ENCODE measurements at places on chromosomes 7 and 10.

DNA sequence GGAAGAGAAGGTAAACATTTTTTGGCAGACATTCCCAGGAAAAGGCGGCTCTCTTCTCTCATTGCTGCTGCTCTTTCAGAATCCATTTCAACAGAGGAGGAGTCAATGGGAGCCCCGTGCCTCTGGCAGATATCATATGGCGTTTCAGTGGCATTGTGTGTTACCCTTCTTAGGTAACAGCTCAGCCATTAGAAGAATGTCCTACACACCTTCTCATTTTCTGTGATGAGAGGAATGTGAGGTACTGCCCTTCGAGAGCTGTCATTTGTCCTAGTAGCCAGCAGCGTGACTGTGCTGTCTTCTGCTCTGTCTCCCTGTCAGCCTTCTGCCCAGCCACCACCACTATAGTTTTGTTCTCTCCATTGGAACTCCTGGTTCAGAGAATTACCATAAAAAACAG lies 102.4 kb downstream of the EGFR start:
- no peak for DNase-seq

DNA sequence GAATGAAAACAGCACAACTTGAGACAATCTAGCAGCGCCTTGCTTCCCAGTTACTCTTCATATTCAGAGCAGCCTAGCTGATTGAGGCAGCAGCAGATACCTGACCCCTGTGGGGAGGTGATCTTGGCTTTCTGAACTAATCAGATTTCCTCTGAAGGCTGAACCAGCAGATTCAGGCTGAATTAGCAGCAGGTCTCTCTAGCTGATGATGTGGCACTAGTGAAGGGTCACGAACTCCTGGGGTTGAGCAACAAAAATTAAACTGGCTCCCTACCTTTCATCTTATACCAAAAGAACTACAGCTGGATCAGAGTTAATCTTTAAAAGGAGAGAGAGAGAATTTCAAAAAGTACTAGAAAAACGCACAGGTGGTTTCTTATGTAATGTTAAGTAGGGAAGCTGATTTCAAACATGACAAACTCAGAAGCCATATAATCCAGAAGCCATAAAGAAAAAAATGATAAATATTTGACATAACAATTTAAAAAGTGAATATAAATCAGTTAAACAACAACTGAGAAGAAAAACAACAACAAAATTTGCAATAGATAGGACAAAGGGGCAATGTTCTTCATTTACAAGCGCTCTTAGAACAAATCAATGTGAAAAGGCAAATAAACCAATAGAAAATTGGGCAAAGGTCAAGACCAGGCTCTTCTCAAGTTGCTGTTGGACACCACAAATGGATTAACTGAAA lies 13.5 kb downstream of the SLC25A13 start:
- no peak for DNase-seq

DNA sequence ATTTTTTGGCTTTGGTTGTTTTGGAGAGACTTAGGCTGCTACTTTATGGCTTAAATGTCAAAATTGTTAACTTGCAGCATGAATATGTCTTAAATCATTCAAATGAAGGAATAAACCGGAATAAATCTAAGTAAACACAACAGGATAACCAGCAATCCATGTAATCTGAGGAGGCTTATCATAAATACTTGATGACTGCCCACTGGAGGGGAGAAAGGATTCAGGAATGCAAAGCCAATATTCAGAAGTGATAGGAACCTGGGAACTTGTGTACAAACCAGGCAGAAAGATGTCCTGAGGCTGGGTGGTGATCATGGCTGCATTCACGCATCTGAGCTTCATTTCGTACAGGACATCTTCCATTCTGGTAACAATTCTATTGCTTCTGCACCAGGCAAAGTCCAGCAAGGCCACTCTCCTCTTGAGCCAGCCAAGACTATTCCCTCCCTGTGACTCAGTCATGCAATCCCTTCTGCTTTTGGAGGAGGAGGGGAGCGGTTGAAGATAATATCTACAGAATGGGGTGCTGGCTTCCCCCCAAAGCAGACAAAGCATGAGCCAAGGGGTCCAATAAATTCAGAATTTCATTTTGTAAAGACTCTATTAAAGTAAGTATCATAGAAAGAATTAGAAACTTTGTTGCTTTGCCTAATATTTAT lies 374.5 kb downstream of the PHTF2 start:
- no peak for DNase-seq

DNA sequence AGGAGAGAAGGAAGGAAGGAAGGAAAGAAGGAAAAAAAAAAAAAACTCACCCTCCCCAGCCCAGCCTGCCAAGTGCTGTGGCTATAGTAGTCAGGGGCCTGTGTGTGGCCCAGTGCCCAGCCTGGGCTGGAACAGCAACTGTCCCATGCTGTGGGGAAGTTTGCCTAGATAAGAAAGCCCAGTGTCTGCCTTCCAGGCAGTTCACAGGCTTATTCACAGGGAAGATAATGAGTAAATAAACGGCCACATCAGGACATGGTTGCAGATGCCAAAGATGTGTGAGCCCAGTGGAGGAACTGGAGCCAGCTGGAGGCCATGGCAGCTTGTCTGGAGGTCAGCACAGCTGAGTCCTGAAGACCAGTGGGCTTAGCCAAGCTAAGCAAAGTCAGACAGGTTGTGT lies 132.4 kb upstream of the FOXK1 start:
- DNase-seq, result no peak

DNA sequence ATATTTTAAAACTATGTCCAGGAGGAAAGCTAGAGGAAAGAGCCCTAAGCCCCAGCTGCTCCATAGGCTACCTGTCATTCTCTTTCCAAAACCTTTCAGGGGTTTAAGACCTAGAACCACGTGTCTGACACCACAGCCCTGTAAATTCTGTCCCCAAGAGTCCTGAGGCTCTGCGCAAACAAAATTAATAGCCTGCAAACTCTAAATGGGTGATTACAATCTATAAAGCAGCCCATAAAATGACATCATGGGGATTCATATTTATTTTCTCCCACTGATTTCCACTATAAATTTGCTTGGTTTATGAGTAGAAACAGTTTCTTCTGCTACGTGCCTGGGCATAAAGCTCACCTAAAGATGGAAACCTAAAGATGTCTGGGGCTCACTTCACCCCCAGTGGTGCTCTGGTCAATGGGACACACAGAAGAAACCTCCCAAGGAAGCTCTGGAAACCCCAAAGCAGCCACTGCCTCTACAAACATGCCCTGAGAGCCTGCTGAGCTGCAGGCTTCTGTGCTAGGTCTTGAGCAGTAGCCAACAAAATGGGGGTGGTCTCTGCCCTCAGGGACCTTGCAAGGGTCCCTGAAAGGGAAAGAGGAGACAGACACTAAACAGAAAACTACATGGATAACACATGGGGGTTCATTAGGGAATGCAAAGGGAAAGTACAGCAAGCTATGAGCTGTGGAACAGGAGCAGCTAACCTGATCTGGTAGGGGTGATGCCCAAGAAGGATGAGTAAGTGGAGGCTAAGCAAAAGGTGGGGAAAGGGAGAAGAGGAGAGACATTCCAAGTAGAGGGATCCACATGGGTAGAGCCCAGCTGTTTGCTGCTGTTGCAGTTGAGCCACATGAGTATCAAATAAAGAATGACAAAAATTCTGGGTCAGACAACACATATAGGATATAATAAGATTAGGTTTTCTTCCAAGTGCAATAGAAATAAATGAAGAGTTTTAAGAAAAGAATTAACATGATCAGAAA lies 331.7 kb downstream of the KCNMA1 start:
- no peak for DNase-seq

GRCh38 chr10:43708262-43708661 lies 59.6 kb upstream of the ZNF32 start:
- no peak for DNase-seq

- DNase-seq, result no peak
These were observed 401.2 kb upstream of the NRG3 start for GRCh38 chr10:81473755-81474154.

- DNase-seq, result no peak
These were observed 210.9 kb downstream of the GRM8 start for GRCh38 chr7:127041689-127042452.

- no peak for DNase-seq
These were observed 195.4 kb downstream of the MACC1 start for GRCh38 chr7:20021831-20022230.

DNA sequence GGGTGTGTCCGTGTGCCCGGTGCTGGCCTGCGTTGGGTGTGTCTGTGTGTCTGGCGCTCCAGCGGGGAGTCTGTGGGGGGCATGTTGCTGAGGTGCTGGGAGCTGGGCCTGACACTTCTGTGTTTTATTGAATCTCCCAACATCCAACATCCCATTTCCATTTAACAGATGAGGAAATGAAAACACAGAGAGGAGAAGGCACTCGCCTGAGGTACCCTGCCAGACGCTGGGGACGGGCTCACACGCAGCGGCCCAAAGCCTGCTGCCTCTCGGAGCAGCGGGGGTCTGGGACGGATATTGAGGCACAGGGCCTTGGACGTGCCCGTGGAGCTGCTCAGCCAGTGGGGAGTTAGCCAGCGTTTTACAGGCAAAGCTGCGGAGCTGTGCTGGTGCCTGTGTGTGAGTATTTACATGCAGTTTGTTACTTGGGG lies 133.9 kb downstream of the DNAJB6 start:
- no peak for DNase-seq

DNA sequence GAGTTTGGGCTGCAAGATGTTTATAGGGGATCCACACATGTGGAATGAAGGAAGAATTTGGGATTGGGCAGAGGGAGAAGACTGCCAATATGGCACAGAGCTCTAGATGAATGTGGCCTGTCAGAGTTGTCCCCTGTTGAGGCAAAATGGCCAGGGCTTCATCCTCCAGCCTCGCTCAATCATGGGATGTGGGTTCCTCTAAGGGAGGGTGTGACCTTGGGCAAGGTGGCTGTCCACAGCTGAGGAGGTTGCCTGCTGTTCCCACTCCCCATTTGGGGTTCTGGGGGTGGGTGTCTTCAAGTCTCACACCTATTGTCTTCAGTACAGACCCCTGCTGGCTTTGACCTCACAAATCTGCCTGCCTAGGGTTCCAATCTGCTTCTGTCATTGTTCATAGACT lies 121.6 kb upstream of the FAM204A start:
- no peak for DNase-seq

DNA sequence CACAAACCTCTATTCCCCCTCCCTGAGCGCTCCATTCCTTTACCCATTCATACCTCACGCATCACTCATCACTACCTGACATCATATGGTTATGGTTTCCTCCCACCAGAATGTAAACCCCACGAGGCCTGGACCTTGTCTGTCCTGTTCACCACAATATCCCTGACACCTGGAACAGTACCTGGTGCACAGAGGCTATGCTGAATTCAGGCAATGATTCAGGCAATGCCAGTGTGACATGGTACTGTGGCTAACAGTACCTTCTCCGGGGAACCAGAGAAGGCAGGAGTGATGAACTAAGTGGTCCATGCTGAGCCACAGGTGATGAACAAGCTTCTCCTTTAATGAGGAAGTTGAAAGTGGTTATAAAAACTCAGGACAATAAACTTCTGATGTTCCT lies 202.5 kb upstream of the PLXNA4 start:
- DNase-seq, result no peak

DNA sequence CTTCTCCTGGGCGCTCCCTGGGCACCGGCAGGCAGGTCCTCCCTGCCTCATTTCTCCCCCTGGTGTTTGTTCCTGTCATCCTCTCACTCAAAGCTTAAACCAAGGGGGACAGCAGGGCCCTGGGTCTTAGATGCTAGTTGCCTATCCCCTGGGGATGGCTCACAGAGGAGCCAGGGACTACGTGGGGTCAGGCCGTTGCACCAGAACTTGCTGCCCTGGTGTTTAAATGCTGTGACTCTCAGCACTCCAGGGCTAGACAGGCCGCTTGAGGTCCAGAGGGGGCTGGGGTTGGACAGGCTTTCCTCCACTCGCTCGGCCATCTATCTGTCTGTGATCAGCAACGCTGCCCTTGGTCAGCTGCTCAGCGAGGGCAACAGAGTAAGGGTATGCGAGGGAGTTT lies 340.3 kb downstream of the CXCL12 start:
- no peak for DNase-seq

- no peak for DNase-seq
These were observed 56.1 kb upstream of the PALS2 start for GRCh38 chr7:24517166-24517565.

DNA sequence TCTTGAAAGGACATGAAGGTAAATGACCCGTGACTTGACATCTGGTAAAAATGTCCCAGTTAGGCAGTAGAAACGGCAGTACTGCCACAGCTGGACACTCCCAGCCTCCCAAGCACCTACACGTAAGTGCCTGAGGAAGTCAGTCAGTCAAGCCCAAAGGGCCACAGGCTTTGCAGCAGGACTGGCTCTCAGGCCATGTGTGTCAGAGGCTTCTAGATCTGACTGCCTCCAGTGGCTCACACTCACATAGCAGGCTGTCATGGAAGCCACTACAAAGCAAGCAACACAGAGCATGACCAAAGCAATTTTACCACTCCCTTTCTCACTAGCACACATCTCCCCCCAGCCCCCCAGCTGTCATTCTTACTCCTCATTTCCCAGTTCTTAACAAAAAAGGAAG lies 17.8 kb upstream of the CCNJ start:
- no peak for DNase-seq

- no peak for DNase-seq
These were observed 198.1 kb upstream of the KLF14 start for GRCh38 chr7:130932088-130932487.

- DNase-seq, result no peak
These were observed 109.5 kb downstream of the ADRA2A start for GRCh38 chr10:111186358-111186757.

DNA sequence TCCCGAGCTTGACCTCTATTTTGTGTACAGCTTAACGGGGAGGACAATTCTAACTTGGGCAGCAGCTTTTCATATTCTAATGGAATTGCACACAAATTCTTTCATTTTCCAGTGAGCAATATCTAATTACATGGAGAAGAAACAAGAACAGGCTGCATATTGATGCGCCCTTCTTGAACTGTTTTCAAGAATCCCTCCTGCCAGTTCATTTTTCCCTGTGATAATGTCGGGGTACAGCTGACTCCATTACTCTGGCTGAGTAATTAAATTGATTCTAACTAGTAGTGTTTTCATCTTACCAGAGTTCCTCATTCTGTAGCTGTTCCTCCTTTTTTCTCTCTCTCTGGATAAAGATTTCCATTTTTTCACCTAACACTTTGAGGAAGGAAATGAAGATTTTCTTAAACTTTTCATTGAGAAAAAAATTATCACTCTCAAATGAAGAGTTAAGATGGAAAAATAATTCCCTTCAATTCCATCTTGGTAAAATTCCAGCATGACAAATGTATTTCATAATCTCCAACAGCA lies 190.9 kb downstream of the FANK1 start:
- DNase-seq, result no peak

DNA sequence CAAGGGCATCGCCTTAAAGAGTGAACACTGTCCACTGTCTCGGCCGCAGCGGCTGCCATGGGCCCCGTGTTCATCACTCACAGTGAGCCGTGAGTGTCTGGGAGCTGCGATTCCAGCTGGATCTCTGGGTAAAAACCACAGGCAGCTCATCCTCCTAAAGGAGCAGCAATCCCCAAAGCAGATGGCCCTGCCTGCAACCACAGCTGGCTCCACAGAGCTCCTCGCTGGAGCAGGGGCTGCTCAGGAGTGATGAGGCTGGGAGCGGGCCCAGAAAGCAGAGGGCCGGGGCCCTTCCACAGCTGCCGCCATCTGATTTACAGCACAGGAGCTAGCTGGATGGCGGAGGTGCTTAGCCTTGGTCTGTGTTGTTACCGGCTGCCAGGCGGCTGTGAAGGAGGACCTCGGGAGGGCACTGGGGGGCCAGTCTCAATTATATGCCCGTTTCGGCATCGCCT lies 6.6 kb upstream of the TMEM184A start:
- DNase-seq, result no peak

- DNase-seq, result no peak
These were observed 66.1 kb downstream of the LRGUK start for GRCh38 chr7:134193240-134193639.

- no peak for DNase-seq
These were observed 120.7 kb downstream of the PIP4K2A start for GRCh38 chr10:22593636-22594198.

- no peak for DNase-seq
These were observed 657.2 kb downstream of the INHBA start for GRCh38 chr7:41045556-41046123.

Measured in NCI-H2081 (cell line).